Small intestine (tissue), 16 donors: ENCODE measurements at places on chromosomes 2 and 18.
A peak's percentile ranks its signal among the peaks of the same experiment; 100 is the strongest.

- DNase-seq: no peak
These were observed 69.5 kb downstream of the PTRHD1 start for GRCh38 chr2:24723665-24724064.

DNA sequence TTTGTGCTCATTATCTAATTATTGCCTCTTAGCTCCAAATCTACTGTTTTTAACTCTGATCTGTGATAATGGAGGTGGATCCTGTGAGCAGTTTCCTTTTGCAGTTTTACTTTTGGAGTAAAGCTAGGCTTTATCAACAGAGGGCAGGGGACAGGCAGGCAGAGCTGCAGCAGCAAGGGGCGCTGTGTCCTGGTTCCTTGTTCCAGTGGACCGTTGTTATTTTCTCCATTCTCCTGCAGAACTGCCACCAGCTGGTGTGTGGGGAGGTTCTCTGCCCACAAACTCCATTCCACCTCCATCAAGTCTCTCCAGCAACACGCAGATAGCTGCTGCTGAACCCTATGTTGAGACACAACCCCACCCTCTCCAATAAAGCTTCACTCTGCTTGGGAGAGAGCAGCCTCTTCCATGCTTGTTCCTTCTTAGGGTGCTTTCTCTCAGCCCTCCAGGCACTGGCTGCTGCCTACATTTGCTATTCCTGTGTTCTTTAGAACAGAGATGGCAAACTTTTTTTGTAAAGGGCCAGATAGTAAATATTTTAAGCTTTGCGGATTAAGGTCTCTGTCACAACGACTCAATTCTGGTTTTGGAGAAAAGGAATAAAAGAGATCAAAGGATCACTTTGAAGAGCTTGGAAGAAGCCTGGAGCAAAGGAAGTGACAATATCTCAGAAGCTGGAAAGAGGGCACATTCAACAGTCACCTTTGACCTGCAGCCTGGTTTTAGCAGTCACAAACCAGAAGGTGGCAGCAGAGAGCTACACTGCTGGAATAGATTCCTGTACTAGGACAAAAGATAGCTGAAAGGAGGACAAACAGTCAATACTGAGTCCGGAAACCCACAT lies 208.8 kb downstream of the CCDC178 start:
- DNase-seq: peak; percentile 83

GRCh38 chr18:76875390-76876325 lies 53.3 kb downstream of the ZNF236 start:
- DNase-seq: peak; percentile 75

GRCh38 chr2:100776445-100776844 lies 43.5 kb upstream of the NPAS2 start:
- no peak for DNase-seq

DNA sequence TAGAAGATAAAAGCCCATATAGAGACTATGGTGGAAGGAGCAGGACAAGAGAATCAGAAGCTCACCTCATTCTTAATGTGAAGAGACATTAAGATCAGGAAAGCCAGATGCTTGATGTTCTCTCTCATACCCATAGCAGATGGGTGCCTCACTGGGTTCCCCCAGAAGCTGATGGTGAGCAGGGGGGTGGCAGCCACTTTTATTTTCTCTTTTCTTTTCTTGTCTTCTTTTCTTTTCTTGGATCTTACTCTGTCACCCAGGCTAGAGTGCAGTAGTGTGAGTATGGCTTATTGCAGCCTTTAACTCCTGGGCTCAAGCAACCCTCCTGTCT lies 14.8 kb upstream of the CXCR4 start:
- no peak for DNase-seq

GRCh38 chr2:44233450-44234128 lies 41.7 kb upstream of the SLC3A1 start:
- DNase-seq: no peak

- no peak for DNase-seq
These were observed 64.9 kb upstream of the KLHL29 start for GRCh38 chr2:23320058-23320457.

- DNase-seq: peak; percentile 65
These were observed 3.5 kb upstream of the IGFBP5 start for GRCh38 chr2:216698895-216699294.

DNA sequence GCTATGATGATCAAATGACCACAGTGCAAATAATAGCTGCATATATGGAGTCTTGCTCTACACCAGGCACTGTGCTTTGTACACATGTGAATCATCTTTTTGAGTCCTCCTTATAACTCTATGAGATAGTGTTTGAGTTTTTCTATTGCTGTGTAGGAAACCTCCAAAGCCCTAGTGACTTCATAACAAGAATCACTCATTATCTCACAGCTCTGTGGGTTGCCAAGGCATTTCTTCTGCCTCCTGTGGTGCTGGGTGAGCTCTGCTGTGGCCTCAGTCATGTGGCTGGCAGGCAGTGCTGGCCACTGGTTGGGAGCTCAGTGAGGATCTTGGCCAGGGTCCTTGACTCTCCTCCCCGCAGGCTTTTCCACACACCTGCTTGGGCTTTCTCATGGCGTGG lies 153.4 kb downstream of the CAPN13 start:
- DNase-seq: no peak

DNA sequence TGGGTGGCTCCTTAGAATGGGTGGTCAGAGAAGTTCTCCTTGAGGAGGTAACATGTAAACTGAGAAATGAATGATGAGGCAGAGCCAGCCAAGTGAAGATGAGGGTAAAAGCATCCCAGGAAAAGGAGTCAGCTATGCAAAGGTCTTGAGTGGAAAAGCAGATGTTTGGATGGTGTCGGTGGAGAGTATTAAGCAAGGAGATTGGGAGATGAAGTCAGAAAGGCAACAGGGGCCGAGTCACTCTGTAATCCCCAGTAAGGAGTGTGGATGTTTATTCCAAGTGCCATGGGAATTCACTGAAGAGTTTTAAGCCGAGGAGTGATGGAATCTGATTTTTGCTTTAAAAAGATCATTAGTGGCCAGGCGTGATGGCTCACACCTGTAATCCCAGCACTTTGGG lies 3.4 kb upstream of the STAMBP start:
- DNase-seq: no peak

DNA sequence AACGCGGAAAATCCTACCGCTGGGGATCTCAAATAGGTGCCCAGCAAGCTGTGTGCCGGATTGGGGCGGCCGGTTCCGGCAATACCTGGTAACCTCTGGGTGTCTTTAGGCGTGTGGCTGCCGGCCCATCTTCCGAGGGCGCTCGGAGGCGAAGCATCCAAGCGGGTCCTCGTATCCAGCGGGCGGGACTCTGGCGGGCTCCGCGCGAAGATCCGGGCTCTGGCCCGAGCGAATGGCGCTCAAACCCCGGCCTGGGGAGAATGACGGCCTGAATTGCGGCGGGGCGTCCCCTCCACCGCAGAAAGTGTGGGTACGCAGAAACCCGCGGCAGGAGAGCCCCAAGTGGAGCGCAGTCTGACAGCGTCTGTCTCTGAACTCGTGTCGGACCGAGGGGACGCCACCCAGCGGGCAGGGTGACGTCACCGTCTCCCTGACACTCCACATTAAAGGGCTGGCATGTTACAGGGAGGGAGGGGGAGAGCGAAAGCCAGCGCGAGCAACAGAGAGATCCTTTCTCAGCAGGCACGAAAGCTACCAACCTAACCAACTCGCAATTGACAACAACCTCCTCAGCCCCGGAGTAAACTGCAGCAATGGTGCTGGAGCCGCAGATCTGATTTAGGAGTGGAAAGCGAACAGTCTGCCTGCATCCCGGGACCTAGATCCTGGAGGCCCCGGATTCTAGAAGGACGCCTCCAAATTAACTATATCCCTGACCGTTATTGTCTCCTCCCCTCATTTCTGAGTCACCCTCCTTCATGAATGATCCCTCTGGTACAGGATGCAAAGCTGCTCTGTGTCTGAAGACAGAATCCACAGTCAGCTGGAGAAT lies at the start of gene SKOR2:
Gene SKOR2 (minus strand): TSS at position 372 of the 832 bp plus-strand sequence. CDS start 2,477 bp downstream, outside the sequence.
- DNase-seq: no peak

DNA sequence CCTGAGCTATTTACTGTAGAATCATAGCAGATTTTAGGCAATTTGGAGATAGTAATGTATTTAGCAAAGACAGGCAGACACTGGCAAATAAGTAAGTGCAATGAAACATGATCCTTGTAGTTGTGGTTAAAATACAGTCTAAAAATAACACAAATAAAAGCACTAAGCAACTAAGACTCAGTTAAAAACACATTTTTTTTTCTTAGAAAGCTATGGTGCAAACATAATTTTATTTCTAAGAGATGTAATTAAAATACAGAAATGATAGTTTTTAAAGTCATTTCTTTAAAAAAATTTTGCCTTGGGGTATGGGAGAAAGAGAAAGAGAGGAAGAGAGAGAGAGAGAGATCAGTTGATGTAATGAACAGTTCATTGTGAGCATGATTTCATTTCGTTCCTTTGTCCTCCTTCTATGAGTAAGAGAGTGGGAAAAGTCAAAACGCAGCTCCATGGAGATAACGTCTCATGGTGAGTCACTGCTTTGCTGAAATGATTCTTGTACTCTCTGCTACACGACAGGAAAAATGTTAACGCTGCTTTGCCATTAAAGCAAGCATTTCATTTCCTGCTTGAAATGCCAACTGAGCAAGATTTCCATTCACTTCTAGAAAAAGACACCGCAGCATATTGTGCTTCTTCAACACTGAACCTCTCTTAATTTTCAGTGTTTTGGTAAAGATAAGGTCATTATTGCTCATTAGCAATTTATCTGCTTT lies 61.3 kb upstream of the PGAP1 start:
- DNase-seq: peak; percentile 73

DNA sequence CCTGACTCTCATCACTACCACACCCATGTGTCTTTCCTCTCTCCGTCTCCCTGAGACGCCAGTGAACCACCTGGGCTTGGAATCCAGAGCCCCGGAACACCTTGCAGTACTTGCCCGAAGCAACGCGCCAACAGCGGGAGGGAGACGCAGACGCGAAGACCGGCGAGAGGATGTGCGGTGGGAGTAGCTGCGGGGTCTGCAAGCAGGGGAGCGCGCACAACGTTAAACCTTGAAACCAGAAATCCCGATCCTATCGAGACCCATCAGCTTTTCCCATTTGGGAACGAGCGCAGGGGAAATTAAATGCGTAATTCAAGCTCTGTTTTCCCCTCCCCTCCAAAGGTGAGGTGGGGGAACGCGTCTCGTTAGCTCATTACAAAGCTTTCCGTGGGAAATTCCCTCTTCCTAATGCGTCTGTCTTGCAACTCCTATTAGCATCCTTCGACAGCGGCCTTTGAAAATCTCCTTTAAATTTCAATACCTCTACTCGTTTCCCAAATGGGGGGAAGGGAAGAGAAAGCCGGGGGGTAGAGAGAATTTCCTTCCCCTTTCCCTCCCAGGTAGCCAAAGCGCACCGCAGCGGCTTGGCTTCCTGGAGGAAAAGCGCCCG lies 421 bp upstream of the CNTNAP5 start:
- DNase-seq: peak; percentile 2

GRCh38 chr18:74097803-74098202 lies 49.8 kb downstream of the FBXO15 start:
- DNase-seq: no peak

GRCh38 chr18:13597068-13597467 lies 129.3 kb downstream of the FAM210A start:
- DNase-seq: no peak
